ENCODE measurements at places on chromosomes 1 and 21. TPM values are rescaled to one million over a fixed set of nuclear protein-coding genes. Genes with fewer than 3 reads are reported as not detected.
A peak's percentile ranks its signal among the peaks of the same experiment; 100 is the strongest.

DNA sequence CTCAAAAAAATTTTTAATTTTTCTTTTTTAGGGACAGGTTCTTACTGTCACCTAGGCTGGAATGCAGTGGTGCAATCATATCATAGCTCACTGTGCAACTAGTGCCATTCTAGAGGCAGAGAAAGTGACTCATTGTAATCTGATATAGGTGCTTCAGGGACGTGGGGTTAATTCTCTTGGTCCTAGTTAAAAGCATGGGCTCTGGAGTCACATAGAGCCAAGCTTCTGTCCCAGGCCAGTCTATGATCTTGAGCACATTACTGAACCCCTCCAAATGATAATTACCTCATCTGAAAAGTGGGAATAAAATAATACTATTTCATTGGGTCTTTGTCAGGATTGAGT lies 1.1 kb upstream of the ADIPOR1 start:
- H3K36me3 ChIP-seq, result peaks cover 41% of the 10 kb centered on the region
- peak overlapping the region; percentile 97 for H3K4me3 ChIP-seq
- H3K4me1 ChIP-seq, result peaks cover 84% of the 10 kb centered on the region
- peak overlapping the region; percentile 99 for H3K27ac ChIP-seq

RAB25 gene
- not detected for total RNA-seq

TCEA3 gene
- 140 TPM for total RNA-seq

DNA sequence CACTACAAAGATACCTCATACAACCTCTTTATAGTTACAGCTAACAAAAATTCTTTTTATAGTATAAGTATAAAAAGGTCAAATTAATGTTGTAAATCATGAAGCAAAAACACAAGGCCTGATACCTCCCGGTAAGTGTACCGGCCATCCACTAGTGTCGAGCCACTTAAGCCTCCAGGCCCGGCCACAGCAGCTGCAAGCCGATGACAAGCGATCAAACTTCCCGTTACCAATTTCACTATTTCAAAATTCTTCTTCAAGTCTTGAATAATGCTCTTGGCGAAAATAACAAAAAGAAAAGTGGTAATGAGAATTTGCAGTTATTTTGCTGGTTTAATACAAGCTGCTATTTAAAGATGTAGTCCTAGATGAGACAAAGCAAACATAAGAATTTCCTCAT lies 67.6 kb downstream of the USP24 start:
- H3K27me3 ChIP-seq, result no peaks in the 10 kb centered on the region
- H3K4me3 ChIP-seq, result no peak overlapping the region
- peak; percentile 50 for DNase-seq
- peaks cover 97% of the 10 kb centered on the region for H3K36me3 ChIP-seq
- H3K4me1 ChIP-seq, result peaks cover 20% of the 10 kb centered on the region

GRCh38 chr21:41133874-41134522 lies 34.0 kb upstream of the BACE2 start:
- DNase-seq, result no peak
- no peaks in the 10 kb centered on the region for H3K36me3 ChIP-seq
- H3K4me1 ChIP-seq, result no peaks in the 10 kb centered on the region

GRCh38 chr1:3896396-3897000 lies 3.6 kb downstream of the C1orf174 start:
- H3K4me3 ChIP-seq, result no peak overlapping the region
- no peak for DNase-seq
- H3K27ac ChIP-seq, result no peak overlapping the region
- H3K4me1 ChIP-seq, result peaks cover 16% of the 10 kb centered on the region
- peaks cover 1% of the 10 kb centered on the region for H3K36me3 ChIP-seq
- H3K27me3 ChIP-seq, result no peaks in the 10 kb centered on the region

TMPRSS2 gene
- total RNA-seq, result not detected

ANKRD45 gene
- total RNA-seq, result not detected

EDEM3 gene
- 19.2 TPM for total RNA-seq

DNA sequence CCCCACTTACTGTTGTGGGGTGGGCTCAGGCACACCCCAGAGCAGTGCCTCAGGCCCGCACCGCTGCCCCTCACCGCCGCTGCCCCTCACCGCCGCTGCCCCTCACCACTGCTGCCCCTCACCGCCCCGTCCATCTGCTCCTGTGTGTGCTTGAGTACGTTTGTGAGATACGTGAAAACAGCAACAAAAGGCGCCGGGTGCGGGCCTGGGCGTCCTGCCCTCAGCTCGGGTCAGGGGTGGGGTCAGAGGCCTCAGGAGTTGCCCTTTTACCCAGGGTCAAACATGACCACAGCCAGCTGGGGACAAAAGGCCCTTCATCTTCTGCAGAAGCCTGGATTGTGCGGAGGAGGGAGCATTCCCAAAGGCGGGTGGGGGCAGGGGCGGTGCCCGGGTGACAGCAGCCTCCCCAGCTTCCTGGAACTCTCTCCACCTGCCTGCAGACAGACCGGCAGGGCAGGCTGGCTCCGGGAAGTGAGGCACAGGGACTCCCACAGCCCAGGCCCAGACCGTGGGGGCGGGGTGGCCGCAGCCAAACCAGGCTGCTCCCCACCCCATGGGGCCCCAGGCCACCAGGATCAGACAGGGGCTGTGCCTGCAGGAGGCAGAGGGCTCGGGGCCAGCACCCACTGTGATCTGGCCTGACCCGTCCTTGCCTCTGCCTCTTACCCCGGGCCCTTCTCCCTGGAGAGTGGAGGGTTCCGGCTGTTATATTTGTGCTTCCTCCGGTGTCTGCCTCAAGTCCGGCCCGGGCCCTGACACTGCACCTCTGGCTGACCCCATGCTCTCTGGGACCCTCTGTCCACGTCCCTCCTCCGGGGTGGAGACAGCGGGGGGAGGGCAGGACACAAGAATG lies 2.3 kb upstream of the VWA1 start:
- peak; percentile 50 for DNase-seq
- no peaks in the 10 kb centered on the region for H3K27me3 ChIP-seq
- peaks cover 25% of the 10 kb centered on the region for H3K4me1 ChIP-seq
- H3K36me3 ChIP-seq, result no peaks in the 10 kb centered on the region
- H3K4me3 ChIP-seq, result peak overlapping the region; percentile 38

GRCh38 chr1:207152792-207153468 lies 48.9 kb downstream of the C4BPA start:
- DNase-seq, result no peak
- H3K4me1 ChIP-seq, result no peaks in the 10 kb centered on the region
- H3K36me3 ChIP-seq, result no peaks in the 10 kb centered on the region
- H3K27ac ChIP-seq, result no peak overlapping the region
- H3K4me3 ChIP-seq, result no peak overlapping the region
- H3K27me3 ChIP-seq, result no peaks in the 10 kb centered on the region

GRCh38 chr1:8089535-8090228 lies 63.6 kb upstream of the ERRFI1 start:
- no peaks in the 10 kb centered on the region for H3K27me3 ChIP-seq
- H3K4me1 ChIP-seq, result peaks cover 3% of the 10 kb centered on the region
- H3K36me3 ChIP-seq, result no peaks in the 10 kb centered on the region

DNA sequence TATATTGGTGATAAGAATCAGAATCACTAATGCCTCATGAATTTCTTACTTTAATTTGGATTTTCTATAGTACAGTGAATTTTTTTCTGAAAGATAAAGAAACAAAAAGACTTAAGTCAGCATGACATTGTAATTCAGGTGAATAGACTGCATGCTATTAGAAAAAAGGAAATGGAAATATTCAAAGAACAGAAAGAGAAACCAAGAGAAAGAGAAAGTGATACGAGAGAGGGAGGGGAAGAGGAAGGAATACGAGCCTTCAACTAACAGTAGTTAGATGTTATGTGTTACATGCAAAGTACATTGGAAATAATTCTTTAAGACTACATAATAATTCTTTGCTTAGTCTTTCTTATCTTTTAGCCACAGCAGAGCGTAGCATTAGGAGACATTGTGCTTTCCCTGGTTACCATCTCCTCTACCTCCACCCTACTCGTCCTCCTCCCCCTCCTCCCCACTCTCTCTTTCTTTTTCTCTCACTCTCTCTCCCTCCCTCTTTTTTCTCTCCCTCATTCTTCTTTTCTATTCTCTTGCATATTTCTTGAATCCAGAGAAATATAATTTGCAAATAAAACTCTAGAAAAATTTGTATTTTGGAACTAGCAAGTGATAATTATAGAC lies 46.4 kb upstream of the ADGRL4 start:
- H3K27ac ChIP-seq, result no peak overlapping the region
- DNase-seq, result no peak
- no peaks in the 10 kb centered on the region for H3K27me3 ChIP-seq
- no peaks in the 10 kb centered on the region for H3K4me1 ChIP-seq
- H3K4me3 ChIP-seq, result peak overlapping the region; percentile 47

ADAMTS5 gene
- 4.3 TPM for total RNA-seq

- H3K36me3 ChIP-seq, result no peaks in the 10 kb centered on the region
- no peaks in the 10 kb centered on the region for H3K27me3 ChIP-seq
- H3K4me1 ChIP-seq, result peaks cover under 1% of the 10 kb centered on the region
- H3K27ac ChIP-seq, result no peak overlapping the region
- no peak overlapping the region for H3K4me3 ChIP-seq
Measured at GRCh38 chr1:119778886-119779560, 10.3 kb upstream of the HMGCS2 start.

OR2L2 gene
- total RNA-seq, result not detected

NBPF6 gene
- total RNA-seq, result not detected

DNA sequence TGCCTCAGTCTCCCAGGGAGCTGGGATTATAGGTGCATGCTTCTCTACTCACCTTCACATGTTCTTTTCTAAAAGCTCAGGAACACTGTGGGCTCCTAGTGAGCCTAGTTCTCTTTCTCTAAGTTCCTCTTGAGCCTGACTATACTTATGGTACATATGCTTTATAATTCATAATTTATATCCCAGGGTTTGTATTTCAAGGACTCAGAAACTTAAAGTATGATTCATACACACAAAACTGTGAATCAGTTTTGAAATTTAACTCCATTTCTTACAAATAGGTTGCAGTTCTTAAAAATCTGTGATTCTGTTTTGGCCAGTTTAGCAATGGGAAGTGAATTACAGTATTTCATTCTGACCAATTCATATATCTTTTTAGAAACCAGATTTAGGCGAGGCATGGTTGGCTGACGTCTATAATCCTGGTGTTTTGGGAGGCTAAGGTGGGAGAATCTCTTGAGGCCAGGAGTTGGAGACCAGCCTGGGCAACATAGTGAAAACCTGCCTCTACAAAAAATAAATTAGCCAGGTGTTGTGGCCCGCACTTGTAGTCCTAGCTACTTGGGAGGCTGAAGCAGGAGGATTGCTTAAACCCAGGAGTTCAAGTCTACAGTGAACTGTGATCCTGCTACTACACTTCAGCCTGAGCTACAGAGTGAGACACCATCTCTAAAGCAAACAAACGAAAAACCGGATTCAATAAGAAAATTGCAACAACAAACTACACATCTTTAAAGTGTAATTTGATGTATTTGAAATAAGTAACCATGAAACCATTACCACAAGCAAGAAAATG lies 15.6 kb downstream of the RASAL2 start:
- H3K27ac ChIP-seq, result no peak overlapping the region
- H3K27me3 ChIP-seq, result no peaks in the 10 kb centered on the region
- H3K36me3 ChIP-seq, result no peaks in the 10 kb centered on the region
- no peak overlapping the region for H3K4me3 ChIP-seq

- no peak for DNase-seq
- H3K36me3 ChIP-seq, result no peaks in the 10 kb centered on the region
- H3K27ac ChIP-seq, result no peak overlapping the region
- no peak overlapping the region for H3K4me3 ChIP-seq
Measured at GRCh38 chr1:233844275-233844674, 60.2 kb upstream of the SLC35F3 start.

GRCh38 chr1:29148656-29149491 lies 25.2 kb upstream of the TMEM200B start:
- no peaks in the 10 kb centered on the region for H3K27me3 ChIP-seq
- no peaks in the 10 kb centered on the region for H3K4me1 ChIP-seq
- H3K27ac ChIP-seq, result no peak overlapping the region

LINGO4 gene
- total RNA-seq, result 5.8 TPM

- H3K27me3 ChIP-seq, result no peaks in the 10 kb centered on the region
- no peak for DNase-seq
- no peaks in the 10 kb centered on the region for H3K36me3 ChIP-seq
Measured at GRCh38 chr1:175376194-175376593, 183.6 kb upstream of the KIAA0040 start.

NUP210L gene
- 0.32 TPM for total RNA-seq

- DNase-seq, result no peak
- H3K27ac ChIP-seq, result no peak overlapping the region
- no peaks in the 10 kb centered on the region for H3K36me3 ChIP-seq
- H3K27me3 ChIP-seq, result no peaks in the 10 kb centered on the region
- no peaks in the 10 kb centered on the region for H3K4me1 ChIP-seq
Measured at GRCh38 chr1:30879126-30879786, 29.3 kb downstream of the SDC3 start.

ADGRL4 gene
- 19.1 TPM for total RNA-seq

DNA sequence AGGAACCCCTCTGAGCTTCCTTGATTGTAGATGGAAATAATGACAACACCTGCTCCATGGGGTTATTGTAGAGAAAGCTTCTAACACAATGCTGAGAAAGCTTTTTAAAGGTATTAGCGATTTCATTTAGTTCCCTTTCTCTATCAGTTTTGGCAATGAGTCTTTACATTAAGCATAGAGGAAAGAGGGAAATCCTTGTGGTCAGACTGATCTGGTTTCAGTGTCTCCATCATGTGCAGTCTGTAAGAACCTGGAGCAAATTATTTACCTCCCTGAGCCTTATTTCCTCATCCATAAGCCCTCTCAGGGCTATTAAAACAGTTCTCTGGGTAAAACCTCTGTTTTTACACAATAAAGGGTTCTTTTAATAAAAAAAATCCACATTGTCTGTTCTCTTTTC lies 87.5 kb downstream of the FGGY start:
- H3K4me3 ChIP-seq, result no peak overlapping the region
- H3K36me3 ChIP-seq, result no peaks in the 10 kb centered on the region
- DNase-seq, result no peak
- H3K27me3 ChIP-seq, result no peaks in the 10 kb centered on the region
- peaks cover 7% of the 10 kb centered on the region for H3K4me1 ChIP-seq

- H3K4me1 ChIP-seq, result no peaks in the 10 kb centered on the region
- no peaks in the 10 kb centered on the region for H3K27me3 ChIP-seq
- H3K4me3 ChIP-seq, result no peak overlapping the region
- H3K27ac ChIP-seq, result no peak overlapping the region
- no peak for DNase-seq
Measured at GRCh38 chr1:74474585-74474984, 37.8 kb downstream of the LRRC53 start.

- H3K27me3 ChIP-seq, result no peaks in the 10 kb centered on the region
Measured at GRCh38 chr1:166353213-166353612, 186.4 kb upstream of the FAM78B start.

- H3K27ac ChIP-seq, result no peak overlapping the region
- no peaks in the 10 kb centered on the region for H3K4me1 ChIP-seq
Measured at GRCh38 chr1:28139025-28139712, 37.3 kb downstream of the PTAFR start.
